ENCODE measurements at places on chromosomes 2 and 18.

- DNase-seq = no peak
These were observed 84.5 kb downstream of the WDPCP start for GRCh38 chr2:63503818-63504217.

- DNase-seq = no peak
These were observed 54.8 kb downstream of the TMEM200C start for GRCh38 chr18:5840547-5840946.

DNA sequence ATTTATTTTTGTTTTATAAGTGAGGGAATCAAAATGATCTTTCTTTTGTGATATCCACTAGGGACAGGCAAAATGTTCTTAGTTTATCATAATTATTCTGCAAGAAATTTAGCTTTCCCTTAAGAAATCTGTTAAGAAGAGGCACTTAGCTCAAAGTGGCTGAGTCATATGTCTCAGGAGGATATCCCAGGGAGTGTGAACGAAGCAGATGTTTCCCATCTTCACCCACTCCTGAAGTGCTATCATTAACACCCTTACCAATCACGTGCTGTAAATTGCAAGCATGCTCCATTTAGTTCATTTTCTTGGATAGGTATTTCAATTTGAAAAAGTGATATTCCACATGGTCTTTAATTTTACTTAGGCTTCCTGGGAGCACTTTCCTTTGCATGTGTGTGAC lies 774.3 kb upstream of the TMEFF2 start:
- no peak for DNase-seq

GRCh38 chr2:210387074-210387473 lies 72.1 kb upstream of the MYL1 start:
- no peak for DNase-seq

DNA sequence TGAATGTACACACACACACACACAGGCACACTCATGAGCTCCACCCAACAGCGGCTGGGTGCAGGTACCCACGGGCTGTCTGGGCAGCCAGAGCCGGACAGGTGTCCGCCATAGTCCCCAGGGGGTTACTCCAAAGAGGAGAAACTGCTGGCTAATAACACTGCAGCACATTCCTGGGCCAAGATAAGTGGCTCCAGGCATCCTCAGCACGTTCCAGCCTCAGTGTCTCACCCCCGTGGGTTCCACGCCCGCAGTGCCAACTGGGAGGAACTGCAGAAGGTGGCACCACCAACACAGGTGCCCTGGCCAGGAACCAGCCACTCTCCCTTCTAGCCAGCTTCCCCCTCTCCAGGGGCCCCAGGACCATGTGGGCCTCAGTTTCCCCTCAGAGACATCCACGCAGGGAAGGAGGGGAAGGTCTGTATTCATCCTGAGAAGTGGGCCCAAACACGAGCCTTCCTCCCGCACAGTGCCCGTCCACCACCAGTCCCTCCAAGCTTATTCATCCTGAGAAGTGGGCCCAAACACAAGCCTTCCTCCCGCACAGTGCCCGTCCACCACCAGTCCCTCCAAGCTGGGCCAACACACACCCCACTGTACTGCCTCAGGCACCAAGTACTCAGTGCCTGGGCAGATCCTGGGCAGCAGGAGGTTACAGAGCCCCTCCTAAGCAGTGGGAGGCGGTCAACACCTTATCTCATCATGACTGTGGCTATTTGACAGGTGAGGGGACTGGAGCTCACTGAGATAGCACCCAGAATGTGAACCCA lies 47.6 kb downstream of the TNS1 start:
- DNase-seq = no peak

- DNase-seq = no peak
These were observed 172.8 kb downstream of the CD226 start for GRCh38 chr18:69774831-69775230.

GRCh38 chr2:233605680-233606079 lies 11.8 kb upstream of the UGT1A8 start:
- DNase-seq = no peak

DNA sequence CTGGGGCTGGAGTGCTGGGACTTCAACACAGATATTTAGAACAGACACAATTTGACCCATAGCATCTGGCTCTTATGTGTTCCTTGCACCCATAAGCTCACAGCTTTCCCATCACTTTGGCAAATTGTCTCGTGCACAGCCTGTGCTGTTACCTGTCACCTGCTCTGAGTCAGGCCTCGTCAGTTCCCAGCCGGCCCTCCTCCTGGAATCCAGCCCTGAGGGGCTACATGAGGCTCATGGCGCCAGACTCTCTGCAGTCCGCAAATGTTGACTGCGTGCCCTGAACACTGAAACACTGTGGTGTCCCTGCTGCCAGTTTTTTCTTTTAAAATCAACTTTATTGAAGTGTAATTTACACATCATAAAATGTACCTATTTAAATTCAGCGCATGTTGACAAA lies 65.4 kb upstream of the BZW1 start:
- DNase-seq = no peak

- no peak for DNase-seq
These were observed 55.7 kb downstream of the CCDC93 start for GRCh38 chr2:117958186-117958585.

GRCh38 chr18:61605376-61606067 lies 272.3 kb downstream of the CDH20 start:
- no peak for DNase-seq

GRCh38 chr2:119387381-119388129 lies 20.8 kb downstream of the DBI start:
- no peak for DNase-seq

DNA sequence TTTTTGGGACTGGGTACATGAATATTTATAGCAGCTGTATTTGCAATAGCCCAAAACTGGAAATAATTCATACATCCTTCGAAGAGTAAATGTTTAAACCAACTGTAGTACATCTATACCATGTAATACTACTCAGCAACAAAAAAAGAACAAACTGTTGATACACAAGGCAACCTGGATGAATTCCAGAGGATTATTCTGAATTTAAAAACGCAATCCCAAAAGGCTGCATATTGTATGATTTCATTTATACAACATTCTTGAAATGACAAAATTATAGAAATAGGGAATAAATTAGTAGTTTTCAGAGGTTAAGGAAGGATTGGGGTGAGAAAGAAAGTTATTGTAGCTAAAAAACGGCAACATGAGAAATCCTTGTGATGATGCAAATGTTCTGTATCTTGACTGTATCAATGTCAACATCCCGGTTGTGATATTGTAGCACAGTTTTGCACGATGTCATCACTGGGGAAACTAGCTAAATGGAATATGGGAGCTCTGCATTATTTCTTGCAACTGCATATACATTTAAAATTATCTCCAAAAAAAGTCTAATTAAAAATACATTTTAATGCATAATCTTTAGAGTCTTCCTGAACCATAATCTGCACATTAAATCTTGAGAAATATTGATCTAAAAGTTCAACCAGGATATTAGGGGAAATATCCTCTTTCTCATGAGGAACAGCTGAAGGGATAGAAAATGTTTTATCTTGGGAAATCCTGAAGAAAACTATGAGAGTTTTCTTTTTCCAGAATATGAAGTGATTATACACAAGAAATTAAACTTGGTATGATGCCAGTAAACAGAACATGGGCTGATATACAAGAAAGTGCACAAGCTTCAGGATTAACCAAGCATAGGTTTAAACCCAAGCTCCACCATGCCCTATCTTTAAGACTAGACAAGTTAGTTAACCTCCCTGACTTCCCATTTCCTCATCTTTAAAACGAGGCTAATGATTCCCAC lies 21.9 kb downstream of the EVA1A start:
- DNase-seq = no peak

GRCh38 chr2:194104687-194105086 lies 1552.3 kb upstream of the SLC39A10 start:
- no peak for DNase-seq

DNA sequence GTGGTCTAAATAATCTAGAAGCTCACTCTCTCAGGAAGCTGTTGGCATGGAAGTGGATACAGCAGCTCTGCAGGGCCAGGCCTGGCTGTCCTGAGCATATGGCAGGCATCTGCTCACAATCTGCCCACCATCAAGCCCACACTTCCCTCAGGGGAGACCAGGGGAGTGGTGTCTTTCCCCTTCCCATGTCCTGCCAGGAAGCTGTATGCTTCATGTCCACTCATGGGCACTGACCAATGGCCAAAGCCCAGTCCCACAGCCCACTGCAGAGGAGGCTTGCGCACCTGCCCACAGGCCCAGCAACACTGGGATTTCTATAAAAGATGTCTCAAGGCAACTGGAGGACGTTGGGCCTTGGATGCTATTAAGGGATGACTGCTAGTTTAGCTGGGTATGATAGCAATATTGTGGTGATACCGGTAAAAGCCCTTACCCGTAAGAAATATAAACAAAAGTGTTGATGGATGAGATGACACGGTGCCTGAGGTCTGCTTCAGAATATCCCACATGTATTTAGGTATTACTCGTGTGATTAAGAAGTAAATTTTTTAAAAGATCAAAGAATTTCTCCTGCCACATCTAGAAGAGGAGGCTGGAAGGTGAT lies 106.7 kb upstream of the CTDP1 start:
- no peak for DNase-seq

DNA sequence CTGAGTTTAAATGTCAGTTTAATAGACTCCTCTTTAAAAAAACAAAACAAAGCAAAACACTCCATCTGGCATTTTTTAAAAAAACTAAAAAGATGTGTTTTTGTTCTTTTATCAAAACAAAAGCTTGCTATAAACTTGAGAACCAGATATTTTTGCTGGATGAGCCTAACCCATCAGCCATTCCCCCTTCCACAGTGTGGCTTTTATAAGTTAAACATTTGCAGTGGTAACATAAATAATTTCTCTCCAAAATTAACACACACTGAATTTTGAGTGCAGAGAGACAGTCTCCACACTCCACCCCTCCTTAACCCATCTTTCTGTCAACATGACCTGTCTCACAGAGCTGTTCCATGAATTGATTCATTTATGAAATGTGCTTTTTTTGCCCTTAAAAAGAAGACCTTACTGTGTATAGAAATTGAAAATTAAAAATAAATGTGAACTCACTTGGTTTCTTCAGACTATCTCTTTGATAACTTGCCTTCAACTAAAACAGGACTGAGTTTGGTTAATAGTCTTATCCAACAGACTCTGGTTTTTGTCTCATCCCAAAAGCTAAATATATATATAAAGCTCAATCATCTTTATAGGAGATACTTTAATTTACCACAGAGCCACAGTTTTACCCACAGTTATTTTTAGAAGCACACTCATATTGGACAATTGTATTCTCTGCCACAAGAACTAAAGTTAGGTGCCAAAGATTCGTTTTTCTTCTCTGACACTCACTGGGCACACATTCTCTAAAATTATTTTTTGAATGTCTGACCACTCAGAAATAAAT lies 64.8 kb upstream of the STK39 start:
- DNase-seq = no peak

GRCh38 chr2:165499131-165499530 lies 29.6 kb downstream of the CSRNP3 start:
- no peak for DNase-seq

GRCh38 chr2:149920389-149920788 lies 332.8 kb upstream of the MMADHC start:
- no peak for DNase-seq

GRCh38 chr2:201419986-201420385 lies 31.3 kb downstream of the TRAK2 start:
- no peak for DNase-seq

DNA sequence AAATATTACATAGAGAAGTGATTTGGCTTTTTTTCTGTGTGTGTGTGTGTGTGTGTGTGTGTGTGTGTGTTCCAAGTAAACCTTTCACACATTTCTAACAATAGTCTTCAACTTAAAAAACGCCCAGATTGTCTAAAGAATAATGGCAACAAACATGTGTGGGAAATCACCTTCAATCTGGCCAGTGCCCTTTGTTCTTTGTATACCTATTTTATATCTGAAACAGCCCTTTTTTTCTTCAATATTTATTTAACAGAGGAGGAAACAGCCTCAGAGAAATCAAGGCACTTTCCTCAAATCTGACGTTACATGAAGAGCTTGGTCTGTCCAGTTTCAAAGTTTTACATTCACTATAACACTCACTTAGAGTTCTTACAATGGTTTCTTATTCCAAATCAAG lies 25.3 kb downstream of the CCDC195 start:
- DNase-seq = no peak

DNA sequence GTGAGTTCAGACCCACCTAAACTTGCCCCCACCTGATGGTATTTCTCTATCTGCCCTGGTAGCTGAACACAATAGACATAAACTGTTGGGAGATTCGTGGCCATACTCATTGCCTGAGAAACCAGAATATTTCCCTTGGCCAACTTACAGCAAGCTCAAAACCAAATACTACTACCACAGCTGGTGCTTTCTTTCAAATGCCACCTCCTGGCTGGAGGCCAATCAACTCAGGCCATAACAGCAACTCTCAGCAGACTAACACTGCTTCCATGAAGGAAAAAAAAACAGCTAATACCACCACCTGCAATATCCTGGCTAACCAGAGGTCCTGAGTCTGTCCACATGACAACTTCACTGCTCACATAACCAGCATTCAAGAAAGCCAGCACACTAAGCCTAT lies 373.1 kb downstream of the CMPK2 start:
- no peak for DNase-seq

GRCh38 chr2:170340693-170341068 lies 162.7 kb downstream of the MYO3B start:
- no peak for DNase-seq

DNA sequence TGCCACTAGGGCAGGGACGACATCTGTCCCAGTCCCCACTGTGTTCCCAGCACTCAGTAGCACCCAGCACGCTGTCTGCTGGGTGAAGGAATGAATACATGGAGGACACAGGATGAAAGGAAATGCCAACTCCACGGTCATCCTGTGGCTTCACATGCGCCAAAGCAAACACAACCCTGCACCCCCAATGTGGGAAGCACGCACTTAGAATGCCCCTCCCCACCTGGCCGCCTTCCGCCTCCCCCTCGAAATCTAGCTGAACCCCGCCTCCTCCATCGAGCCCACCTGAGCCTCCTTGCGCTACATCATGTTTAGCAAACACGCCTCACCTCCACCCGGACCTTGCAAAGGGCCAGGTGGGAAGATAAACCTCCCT lies 33.9 kb downstream of the ADCY3 start:
- DNase-seq = no peak

GRCh38 chr2:85048534-85048933 lies 77.6 kb downstream of the KCMF1 start:
- no peak for DNase-seq

GRCh38 chr18:57436191-57436964 lies 1.2 kb downstream of the ONECUT2 start:
- no peak for DNase-seq

- DNase-seq = no peak
These were observed 102.2 kb downstream of the TEX51 start for GRCh38 chr2:127000937-127001336.

- DNase-seq = no peak
These were observed 17.1 kb downstream of the PXDN start for GRCh38 chr2:1727101-1727771.

- no peak for DNase-seq
These were observed 79.2 kb upstream of the PAPOLG start for GRCh38 chr2:60676706-60677330.

GRCh38 chr2:149084924-149085795 lies 46.7 kb downstream of the LYPD6B start:
- no peak for DNase-seq

Measured in T-helper 9 cell (primary cell).